Renal cortical epithelial cell (primary cell): ENCODE measurements at places on chromosomes 13 and 19. TPM values are rescaled to one million over a fixed set of nuclear protein-coding genes. Genes with fewer than 3 reads are reported as not detected.

Gene ADAT3
- total RNA-seq: 2.6 and 6.5 TPM in 2 replicates

Gene TTYH1
- total RNA-seq: not detected in 2 replicates

Gene NCAN
- total RNA-seq: not detected in 2 replicates

Gene CYP4F2
- 0.05 and 1.9 TPM in 2 replicates for total RNA-seq

Gene C19orf38
- 0.85 TPM in 1 of 2 replicates, not detected in the other for total RNA-seq

Gene KLHL26
- 2.3 and 13.9 TPM in 2 replicates for total RNA-seq

Gene MLLT1
- 1.7 and 5.4 TPM in 2 replicates for total RNA-seq

Gene SWSAP1
- 0.70 and 1.0 TPM in 2 replicates for total RNA-seq

Gene PDE4A
- 1.0 and 8.7 TPM in 2 replicates for total RNA-seq

Gene SIGLEC12
- not detected in 2 replicates for total RNA-seq

Gene CGB8
- 1.2 TPM in 1 of 2 replicates, not detected in the other for total RNA-seq

Gene PRDX2
- total RNA-seq: 215 and 236 TPM in 2 replicates
